ENCODE measurements at places on chromosomes 3 and 15.
A peak's percentile ranks its signal among the peaks of the same experiment; 100 is the strongest.

DNA sequence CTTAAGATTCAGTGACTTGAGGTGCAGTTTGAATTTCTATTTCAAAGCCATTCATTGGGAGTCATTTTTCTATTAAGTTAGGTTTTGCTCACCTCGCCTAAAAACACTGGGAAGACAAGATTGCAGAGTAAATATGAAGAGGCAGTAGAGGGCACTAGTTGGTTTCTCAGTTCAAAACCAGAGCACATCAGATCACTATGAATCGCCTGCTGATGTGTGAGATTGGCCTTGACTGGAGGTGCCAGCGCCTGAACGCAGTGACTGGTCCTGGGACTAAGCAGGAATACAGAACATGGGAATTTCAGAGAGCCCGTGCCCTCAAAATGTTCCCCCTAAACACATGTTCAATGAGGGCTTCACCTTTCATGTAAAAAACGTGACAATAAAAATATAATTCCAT lies 229.0 kb downstream of the ITPR1 start:
- peak; percentile 16 for DNase-seq

- DNase-seq: no peak
These were observed 1059.8 kb downstream of the SI start for GRCh38 chr3:164018500-164018899.

DNA sequence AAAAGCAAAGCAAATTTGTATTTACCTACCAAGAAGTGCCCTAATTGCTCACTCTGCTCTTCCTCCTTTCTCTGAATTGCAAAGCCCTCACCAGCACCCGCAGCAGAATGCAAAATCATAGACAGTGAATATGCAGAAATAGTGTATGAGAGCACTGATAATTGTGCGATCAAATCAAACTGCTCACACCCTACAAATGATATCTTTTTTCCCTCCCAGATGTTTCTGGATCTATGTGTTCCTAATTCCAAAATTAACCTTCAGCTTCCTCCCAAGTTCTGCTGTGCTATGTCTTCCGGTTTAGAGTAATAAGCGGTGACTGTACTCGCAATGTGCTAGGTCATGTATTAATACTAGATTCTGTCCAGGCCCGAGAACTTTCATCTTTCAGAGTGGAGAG lies 3.4 kb downstream of the GHSR start:
- no peak for DNase-seq

GRCh38 chr3:39166134-39166710 lies 12.8 kb upstream of the CSRNP1 start:
- no peak for DNase-seq

DNA sequence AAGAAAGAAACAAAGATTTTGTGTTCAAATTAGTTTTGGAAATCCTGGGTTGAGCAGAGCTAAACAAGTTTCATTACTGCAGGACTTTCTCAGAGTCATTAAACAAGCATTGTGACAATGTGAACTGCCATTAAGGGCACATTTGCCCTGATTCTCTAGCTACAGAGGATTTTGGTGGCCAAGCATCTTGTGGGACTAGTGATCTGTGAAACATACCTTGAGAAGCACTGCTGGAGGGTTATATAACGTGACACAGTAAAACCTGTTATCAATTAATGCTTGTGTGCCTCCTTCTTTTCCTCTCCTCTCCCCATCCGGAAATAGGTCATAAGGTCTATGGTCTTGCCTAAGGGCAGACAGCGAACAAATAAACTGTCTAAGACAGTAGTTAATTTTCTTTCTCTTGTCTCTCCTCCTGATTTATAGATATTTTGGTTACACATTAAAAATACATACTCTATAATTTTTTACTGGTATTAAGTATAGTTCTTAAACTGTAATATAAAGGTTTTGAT lies 167.3 kb upstream of the NANOGP8 start:
- no peak for DNase-seq

DNA sequence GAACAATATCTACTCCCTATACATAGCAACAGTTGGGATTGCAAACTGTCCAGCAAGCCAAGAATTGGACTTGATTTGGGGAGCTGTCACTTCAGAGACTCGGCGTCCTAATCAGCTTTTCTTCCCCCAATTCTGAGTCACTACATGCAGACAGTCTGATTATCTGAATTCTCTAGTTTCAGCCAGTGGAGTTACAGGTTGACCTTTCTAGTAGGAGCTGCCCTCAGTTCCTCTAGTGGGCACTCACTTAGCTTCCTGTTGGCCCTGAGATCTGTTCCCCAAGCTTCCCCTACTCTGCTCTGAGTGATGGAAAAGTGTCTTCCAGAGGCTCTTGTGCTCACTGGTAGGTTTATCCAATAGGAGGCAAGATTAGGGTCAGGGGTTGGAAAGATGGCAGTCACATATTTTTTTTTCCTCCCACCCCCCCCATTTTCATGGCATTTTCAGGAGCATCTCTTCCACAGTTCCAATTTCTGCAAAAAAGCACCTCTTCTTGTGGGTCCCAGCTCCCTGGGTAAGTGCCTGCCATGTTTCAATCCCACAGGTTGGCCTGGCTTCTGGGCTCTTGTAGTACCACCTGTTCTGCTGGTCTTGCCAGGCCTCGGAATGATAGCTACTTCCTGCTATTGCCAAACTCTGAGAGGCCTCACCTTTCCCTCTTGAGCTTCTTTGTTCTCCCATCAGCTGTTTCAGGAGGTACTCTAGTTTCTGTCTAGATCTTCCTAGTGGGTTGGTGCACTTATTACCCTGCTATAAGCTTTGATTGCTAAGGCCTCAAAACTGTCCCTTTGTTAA lies 182.2 kb downstream of the RAP2B start:
- no peak for DNase-seq

DNA sequence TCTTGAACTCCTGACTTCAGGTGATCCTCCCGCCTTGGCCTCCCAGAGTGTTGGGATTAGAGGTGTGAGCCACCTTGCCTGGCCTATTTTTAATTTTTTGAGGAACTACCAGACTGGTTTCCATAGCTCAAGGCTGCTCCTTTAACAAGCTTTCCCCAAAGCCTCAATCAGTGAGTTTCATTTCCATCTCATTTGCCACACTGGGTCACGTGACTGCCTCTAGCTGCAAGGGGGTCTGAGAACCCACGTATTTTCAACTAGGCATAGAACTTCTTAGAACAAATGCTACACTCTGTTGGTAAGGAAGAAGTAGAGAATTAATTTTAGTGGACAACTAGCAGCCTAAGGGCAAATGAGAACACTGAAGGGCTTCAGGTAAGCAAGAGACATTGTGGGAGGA lies 3.1 kb upstream of the CD276 start:
- no peak for DNase-seq

- DNase-seq: no peak
These were observed 37.0 kb downstream of the ITGB5 start for GRCh38 chr3:124850212-124850611.
